ENCODE measurements at places on chromosomes 4 and X.
A peak's percentile ranks its signal among the peaks of the same experiment; 100 is the strongest.

- no peak for DNase-seq
These were observed 1136.6 kb downstream of the FAT4 start for GRCh38 chr4:126451237-126451873.

DNA sequence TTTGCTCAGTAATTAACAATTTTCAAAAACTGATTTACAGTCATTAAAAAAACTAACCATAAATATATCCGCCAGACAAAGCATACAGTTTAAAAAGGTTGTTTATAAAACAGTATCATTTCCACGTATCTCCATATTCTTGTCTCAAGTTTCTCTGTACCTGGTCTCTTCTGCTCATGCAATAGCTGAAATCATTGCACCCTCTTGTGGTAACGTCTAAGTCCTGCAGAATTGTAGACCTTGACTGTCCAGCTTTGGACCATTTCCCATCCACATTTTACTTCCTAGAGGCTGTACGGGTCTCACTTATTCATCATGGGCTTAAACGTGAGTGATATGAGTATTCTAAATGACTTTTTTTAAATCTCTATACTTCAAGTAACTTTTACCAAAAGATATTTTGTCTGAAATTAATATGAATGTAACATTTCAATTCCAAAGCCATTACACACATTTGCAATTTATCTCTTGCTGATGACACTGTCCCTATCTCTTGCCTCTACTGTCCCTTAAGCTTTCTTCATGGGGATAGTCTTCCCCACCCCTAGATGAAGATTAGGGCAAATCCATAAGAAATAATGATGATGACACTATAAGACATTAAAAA, 118.5 kb downstream of the BTC start:
- DNase-seq: peak; percentile 82

DNA sequence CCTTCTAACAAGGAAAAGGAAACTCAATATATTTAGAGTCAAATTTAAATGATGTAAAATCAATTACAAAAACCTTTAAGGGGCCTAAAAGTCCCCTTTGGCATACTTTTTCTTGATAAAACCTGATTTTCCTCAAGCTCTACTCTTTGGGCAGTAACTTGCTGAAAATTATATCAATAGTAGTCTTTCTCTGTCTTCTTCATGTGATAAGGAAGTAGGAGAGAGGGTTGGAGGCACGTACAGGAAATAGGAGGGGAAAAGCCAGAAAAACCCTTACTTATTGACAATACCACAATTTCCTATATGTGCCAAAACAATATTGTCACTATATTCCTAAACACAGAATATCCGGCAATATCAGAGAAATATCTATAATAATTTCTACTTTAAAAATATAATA, 9.6 kb downstream of the RHOH start:
- no peak for DNase-seq

DNA sequence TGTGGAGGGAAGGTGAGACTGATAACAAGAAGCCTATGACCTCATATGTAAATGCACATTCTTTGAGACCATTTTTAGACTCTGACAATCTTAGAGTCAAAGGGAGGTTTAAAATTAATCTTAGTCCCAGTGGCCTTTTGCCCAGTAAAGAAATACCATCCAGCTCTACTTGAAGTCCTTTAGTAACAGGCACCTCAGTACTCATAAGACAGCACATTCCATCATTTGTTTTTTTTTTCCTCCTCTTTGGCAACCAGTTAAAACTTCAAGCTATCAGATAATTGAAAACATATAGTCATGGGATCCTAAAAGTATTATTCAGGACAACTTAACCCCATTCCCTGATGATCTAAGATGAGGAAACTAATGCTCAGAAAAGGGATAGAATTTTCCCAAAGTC, 4.6 kb downstream of the EDA2R start:
- DNase-seq: peak; percentile 33

DNA sequence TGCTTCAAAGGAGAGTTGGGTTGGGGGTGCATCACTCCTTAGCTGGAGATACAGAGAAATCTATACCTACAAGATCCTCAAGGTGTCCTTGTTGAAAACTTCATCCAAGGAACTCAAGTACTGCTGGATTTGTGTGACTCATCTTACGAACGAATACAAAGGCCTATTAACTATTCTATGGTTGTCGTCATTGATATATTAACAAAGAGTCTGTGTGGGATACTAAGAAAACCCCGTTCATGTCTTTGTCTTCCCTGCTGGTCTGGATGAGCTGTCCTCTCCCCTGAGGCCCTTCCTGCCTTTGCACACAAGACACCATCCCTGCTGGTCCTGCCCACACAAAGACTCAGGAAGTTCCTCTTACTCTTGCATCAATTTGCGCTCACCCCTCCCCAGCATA, 54.9 kb upstream of the IRF2 start:
- DNase-seq: no peak

- DNase-seq: peak; percentile 85
These were observed 135.7 kb upstream of the ANXA10 start for GRCh38 chr4:167956676-167957075.

DNA sequence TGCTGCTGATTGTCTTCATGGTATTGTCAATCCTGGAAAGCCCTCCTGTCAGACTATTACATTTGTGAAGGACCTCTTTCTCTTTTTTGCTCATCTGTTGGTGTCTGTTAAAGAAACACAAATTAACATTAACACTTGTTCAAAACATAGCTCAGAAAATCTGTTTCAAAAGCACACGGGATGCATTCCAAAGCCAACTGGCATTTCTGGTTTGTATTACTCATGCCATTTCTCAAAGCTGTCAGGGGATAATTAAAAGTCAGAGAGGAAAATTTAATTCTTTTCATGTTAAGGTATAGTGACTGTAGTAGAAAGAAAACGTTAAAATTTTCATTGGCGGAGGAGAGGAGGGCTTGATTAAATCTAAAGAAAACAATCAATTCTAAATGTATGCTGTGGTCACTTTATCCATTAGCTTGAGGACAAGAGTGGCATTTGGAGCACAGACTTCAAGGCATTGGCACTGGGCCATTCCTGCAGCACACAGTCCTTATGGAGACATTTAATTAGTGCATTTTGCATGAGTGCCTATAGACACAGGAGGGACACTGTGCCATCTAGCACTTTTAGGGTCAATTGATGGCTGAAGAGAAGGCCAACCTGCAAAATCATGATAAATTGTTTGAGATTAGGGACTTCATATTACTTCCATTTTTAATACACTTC, 21.2 kb upstream of the GLRA2 start:
- no peak for DNase-seq

DNA sequence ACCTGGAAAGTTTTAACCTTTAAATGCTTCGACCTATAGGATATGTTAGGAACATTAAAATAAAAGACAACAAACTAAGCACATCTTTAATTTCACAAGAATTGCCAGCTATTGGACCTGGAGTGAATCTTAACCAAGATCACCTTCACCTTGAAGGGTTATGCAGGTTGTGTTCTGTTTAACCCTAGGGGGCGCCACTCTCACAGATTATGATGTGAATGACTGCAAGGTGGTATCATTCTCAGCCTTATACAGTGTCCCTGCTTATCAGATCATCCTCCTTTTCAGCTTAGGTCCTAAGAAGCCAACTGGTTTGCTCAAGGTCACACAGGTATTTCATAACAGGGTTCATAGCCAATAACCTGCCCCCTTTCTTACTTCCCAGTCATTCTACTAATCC, 23.5 kb downstream of the INTS6L start:
- DNase-seq: no peak

GRCh38 chr4:67910585-67910905, 26.7 kb upstream of the TMPRSS11D start:
- no peak for DNase-seq

- DNase-seq: no peak
These were observed 1981.3 kb upstream of the IGFBP7 start for GRCh38 chr4:59091146-59092142.

DNA sequence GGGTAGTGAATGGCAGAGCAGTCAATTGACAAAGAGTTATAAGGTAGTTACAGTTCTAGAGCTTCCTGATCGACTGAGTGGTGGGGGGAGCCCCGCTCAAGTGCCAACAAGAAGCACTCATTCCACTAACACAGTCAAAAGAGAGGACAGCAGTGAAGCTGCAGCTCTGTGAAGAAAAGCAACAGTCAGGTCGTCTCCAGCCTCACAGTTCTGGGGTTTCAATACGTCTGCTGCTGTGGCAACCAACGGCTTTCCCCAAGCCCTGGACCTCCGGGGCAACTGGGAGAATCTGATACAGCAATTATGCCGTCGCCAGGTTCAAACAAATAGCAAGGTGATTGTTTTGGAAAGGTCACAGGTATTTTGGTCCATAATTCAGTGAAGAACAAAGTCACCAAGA, 30.8 kb downstream of the GPM6B start:
- no peak for DNase-seq

GRCh38 chr4:56607926-56608325, 73.2 kb downstream of the HOPX start:
- no peak for DNase-seq

DNA sequence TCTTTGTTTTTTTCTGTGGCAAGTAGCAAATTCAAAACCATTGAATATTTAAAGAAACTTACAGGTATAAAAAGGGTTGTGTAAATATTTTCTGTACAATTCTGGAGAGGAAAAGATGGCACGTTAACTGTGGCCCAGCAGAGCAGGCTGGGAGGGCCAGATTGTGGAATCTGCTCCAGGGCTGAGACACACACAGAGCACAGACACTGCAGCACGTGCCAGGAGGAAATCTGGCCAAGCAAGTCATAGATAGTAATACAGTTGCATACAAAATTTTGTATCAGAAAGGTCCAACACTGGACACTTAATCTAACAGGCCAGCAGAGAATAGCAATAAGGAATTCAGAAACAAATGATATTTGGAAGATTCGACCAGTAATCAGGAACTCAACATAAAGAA, 763.7 kb downstream of the PDHA2 start:
- DNase-seq: no peak

GRCh38 chrX:16185725-16186136, 18.4 kb downstream of the MAGEB17 start:
- DNase-seq: peak; percentile 48

DNA sequence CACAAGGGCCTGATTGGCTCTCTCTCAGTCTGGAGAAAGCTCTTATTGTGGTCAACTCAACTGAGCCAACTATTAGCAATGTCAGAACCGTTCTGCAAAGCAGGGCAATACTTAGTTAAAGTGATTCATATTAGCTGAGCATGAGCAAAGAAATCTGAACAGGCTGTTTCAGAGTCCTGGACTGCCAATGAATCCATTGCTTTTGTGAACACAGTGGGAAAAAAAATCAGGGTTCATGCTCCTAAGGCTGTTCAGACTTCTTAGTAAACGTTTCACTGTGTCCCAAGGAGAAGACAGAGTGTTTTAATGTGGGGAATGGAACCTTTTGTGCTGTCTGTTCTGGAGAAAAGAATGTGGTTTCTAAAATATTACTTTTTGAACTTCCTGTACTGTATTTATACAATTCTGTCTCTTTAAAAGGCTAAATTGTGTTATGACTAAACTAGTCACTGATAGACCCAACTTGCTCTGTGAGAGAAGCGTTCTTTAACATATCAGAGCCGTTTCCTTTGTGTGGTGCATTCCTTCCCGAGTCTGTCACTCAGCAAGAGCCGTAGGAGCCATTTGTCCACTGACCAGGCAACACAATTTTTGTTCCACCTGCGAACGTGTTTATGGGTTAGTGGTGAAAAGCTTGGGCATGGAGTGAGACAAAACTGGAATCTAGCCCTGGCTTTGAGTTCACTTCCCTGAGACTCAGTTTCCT, 366.1 kb downstream of the FBXO8 start:
- DNase-seq: peak; percentile 78

DNA sequence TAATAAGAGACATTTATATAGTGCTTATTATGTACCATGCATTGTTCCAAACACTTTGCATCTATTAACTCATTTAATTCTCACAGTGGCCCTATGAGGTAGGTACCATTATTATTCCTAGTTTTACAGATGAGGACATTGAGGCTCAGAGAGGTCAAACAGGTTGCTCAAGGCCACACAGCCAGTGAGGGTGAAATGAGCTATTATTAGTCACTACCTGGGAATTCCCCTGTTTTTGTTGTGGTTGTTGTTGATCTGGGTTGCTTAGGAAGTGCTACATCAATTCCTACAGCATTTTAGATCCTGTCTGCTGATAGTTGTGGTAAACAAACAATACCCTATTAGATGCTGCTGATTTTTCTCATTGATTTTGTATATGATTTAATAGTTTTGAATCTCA, 41.2 kb downstream of the APLN start:
- DNase-seq: no peak

DNA sequence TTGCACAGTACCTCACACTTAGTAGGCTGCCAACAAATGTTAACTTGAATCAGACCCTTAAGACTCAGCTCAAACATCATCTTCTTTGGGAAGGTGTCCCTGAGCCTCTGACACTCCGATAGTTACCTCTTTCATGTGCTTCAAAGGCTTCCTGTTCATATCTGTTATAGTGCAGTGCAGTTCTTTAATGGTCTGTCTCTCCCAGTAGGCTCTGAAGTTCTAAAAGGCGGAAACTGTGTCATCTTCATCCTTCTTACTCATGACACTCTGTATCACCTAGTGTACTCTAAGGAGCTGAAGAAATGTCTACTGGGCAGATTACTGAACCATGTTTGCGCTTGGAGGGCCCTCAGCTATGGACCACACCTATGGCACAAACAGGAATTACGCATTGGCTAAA, 2.1 kb upstream of the DIAPH2 start:
- no peak for DNase-seq

GRCh38 chrX:145735036-145735435, 82.6 kb upstream of the SLITRK2 start:
- no peak for DNase-seq

DNA sequence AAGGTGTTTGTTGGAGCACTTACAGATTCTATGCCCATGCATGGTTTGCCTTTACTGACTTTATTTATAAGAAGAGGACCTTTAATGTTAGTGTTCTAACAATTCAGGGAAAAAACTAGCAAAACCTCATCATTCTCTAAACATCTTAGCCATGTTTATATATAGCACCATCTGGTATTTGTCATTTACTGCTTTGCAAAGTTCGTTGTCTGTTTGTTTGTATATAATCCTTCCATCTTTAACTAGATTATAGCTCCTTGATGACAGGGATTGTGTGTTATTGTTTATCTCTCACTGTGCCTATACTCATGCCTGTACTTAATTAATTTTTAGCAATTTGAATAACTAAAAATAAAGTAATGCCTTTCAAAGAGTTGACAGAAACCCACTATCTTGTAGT, 170.6 kb upstream of the PACRGL start:
- no peak for DNase-seq

GRCh38 chr4:3818371-3818770, 52.2 kb downstream of the ADRA2C start:
- no peak for DNase-seq

DNA sequence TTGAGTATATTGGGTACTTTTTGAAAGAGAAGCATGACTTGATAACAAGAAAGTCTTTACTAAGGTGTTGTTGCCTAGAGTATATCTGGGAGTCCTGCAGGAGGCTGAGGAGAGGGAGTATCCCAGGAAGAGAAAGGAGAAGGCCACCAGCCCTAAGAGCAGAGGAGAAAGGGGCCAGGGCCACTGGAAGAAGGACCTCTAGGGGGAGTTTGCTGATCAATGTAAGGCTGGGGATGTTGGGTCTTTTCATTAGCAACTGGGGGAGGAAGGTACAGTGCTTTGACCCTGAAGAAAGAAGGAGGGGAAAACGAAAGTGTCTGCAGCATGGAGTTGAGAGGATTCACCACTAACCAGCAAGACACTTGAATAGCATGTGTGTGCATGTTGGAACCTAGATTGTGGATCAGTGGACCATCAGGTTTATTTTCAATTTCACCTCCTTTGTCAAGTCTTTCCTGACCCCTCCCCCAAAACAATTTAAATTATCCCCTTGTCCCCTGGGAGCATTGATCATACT, 4.5 kb downstream of the SMIM9 start:
- DNase-seq: no peak

Data from cardiac fibroblast (primary cell).